ENCODE measurements at places on chromosomes 5 and 9.

DNA sequence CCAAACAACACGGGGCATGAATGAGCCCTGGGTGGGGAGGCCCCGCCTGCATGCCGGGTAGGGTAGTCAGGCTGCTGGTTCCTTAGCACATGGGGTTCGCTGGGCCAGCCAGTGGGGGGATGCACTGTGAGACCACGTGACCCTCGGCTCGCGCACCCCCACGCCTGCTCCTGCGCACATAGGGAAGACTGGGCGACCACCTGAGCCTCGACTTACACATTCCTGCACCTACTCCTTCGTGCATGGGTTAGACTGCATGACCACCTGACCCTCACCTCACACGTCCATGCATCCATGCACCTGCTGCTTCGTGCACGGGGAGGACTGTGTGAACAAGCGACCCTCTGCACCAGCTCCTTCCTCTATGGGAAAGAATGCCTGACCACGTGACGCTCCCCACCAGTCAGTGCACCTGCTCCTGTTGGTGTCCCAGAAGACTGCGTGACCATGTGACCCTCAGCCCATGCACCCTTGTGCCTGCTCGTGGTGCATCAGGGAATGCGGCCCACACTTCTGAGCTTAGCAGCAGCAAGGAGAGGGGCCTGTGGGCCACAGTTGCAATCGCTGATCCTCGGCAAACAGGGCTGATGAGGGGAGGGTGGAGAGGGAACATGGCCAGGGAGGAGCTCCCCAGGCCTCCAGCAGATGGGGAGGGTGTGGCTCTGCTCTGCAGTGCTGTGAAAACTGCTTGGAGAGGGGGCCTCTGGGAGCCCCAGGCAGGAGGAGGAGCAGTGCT, 18.1 kb downstream of the LPCAT1 start:
- no peak for DNase-seq

- DNase-seq: no peak
These were observed 162.9 kb downstream of the ZDHHC21 start for GRCh38 chr9:14530366-14530765.

DNA sequence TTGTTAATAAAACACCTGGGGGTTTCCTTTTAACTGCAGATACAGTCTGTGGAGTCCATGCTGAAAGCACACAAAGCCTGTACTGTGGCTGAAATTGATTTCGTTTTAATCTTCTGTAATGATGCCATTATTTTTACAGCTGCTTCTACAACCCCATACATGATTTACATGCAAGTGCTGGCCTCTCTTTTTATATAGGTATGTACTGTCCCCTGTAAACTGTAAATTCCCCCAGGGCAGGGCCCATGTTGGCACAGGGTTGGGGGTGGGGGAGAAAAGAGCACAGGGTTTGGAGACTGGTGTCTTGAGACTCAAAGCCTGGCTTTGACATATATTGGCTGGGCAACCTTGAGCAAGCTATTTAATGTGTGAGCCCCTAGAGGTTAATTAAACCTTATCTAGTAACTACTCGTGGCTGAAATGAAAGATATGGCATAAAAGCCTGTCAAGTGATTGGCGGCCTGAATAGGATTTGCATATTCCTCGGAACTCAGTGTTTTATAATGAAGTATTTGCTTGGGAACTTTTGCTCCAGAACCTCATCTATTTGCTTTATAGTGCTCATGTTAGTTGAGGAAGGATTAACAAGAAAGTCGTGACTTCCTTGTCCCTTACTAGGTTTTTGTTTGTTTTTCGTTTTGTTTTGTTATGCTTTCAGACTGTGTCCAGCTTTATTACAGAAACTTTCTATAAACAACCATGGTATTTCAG, 34.0 kb downstream of the KLF4 start:
- no peak for DNase-seq

DNA sequence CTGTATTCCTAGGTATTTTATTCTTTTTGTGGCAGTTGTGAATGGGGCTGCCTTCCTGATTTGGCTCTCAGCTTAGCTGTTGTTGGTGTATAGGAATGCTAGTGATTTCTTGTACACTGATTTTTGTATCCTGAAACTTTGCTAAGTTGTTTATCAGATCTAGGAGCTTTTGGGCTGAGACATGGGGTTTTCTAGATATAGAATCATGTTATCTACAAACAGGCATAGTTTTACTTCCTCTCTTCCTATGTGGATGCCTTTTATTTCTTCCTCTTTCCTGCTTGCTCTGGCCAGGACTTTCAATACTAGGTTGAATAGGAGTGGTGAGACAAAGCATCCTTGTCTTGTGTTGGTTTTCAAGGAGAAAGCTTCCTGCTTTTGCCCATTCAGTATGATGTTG, 129.9 kb downstream of the DMXL1 start:
- no peak for DNase-seq

DNA sequence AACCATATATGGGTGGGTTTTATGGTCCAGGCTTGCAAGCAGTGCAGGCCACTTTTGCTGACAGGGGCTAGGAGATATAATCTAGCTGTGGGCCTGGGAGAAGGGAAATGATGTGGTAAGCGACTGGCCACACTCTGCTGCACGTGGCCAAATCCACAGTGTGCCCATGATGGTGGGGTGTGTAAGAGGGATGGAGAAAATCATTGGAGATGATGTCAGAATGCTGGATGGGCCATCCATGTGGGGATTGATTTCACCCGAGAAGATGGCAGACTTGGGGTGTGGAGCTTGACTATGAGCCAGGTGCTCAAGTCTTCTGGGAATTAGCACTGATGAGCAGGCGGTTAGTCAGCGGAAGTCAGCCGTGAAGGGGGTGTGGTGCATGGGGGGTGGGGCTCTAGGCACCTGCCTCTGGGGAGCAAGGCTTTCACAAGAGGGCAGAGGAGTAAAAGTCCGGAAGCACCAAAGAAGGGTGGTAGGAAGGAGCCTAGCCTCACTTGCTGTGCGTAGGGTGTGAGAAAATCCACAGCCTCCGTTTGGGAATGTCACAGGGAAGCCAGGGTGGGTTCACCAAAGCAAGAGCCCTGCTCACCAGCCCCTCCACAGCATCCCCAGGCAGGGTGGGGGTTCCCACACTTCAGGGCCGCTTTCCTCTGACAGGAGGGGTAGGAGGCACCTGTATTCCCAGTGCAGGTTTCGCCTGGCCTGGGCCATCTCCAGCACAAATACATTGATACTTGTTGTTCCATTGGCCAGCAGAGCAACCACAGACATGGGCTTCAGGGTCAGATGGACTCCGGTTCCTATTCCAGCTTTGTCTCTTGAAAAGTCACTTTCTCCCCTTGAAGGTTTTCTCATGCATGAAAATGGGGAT, 44.5 kb upstream of the ANGPTL2 start:
- DNase-seq: no peak

GRCh38 chr5:74252044-74252443, 388.5 kb downstream of the ENC1 start:
- DNase-seq: no peak
